ENCODE measurements at places on chromosomes 16 and 17. TPM values are rescaled to one million over a fixed set of nuclear protein-coding genes. Genes with fewer than 3 reads are reported as not detected.

DNA sequence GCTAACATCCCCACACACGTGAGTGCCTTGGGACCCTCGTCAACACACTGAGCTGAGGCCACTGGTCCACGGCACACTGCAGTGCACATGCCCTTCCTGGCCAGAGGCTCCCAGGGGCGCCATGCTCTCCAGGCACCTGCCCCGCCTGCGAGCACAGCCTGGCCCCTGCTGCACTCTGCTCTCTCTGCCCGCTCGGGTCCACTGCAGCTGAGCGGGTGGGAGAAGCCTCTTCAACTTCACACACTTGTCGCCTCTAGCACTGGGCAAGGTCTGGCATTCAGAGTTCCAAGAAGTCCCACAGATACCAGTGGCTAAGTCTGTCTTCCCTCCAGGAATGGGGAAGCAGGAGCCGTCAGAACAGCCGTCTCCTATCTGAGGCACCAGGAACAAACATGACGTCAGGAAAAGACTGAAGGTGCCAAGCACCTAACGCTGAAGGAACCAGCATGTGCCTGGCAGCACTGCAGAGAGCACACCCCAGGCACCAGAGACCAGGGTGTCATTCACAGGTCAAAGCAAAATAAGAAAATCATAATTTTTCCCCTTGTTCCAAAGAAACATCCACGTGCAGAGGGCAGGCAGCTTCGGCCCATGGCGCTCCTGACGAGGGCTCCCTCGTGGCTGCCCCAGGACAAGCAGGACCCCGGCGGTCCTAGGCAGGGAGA lies 82.9 kb downstream of the ZNF778 start:
- H3K27me3 ChIP-seq = no peaks in the 10 kb centered on the region
- peaks cover 10% of the 10 kb centered on the region for H3K36me3 ChIP-seq
- no peak for DNase-seq
- H3K4me3 ChIP-seq = no peak overlapping the region

DNA sequence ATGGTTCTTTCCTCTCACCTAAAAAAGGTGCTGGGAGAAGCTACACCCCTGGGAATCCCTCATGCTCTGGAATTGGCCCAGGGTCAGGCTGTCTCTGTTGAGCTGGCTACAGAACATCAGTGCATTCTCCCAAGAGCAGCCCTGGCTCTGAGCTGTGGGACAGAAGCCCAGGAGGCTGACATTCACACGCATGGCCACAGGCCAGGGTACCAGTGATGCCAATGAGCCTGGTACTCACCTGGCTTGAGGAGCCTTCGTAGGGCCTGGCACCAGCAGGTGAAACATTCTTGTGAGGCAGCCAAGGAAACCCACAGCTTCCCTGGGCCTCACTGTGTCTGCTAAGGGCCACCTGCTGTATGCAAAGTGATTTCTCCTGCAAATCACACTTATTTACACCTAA lies 121.7 kb upstream of the CCL2 start:
- DNase-seq = no peak
- H3K4me3 ChIP-seq = no peak overlapping the region
- no peaks in the 10 kb centered on the region for H3K4me1 ChIP-seq
- peaks cover 59% of the 10 kb centered on the region for H3K27me3 ChIP-seq
- H3K36me3 ChIP-seq = no peaks in the 10 kb centered on the region

DNA sequence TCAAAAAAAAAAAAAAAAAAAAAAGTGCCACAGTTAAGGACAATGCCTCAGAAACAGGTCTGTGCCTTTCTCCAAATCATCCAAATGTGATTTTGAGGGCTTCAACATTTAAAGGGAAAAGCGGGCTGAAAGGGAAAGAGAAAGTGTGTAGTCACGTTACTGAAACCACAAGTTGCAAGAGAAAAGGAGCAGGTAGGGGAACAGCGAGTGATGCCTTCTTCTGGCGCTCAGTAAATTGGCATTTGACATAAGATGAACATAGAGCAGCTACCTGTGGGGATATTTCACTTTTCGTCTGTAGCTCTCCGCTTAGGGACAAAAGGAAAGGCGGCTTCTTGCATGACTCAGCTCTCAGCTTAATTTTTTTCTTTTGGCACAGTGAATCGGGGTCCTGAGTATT lies 11.1 kb downstream of the CMTM2 start:
- peak overlapping the region; percentile 70 for H3K27ac ChIP-seq
- H3K4me3 ChIP-seq = peak overlapping the region; percentile 91
- no peaks in the 10 kb centered on the region for H3K36me3 ChIP-seq
- H3K4me1 ChIP-seq = peaks cover 29% of the 10 kb centered on the region
- H3K27me3 ChIP-seq = no peaks in the 10 kb centered on the region

GRCh38 chr17:2977157-2977556 lies 86.2 kb downstream of the OR1D5 start:
- peaks cover 8% of the 10 kb centered on the region for H3K36me3 ChIP-seq
- H3K4me1 ChIP-seq = peaks cover 9% of the 10 kb centered on the region
- H3K27ac ChIP-seq = no peak overlapping the region
- H3K27me3 ChIP-seq = no peaks in the 10 kb centered on the region
- no peak for DNase-seq

DNA sequence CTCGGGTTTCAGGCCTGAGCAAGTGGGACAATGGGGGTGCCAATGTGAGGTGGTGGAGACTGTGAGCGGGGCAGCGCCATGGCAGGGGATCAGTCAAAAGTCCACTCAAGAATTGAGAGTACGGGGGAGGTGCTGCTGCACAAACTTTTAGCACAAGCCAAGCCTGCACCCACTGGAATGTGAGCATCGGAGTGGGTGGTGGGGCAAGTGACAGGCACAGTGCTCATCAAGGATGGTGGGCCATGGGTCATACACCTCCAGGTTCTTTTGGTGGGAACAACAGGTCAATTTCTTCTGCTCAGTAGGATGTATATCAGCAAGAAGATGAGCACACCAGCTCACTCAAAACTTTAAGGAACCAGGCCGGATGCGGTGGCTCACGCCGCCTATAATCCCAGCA lies 32.4 kb upstream of the PEMT start:
- no peak for DNase-seq
- H3K36me3 ChIP-seq = no peaks in the 10 kb centered on the region
- peaks cover 6% of the 10 kb centered on the region for H3K4me1 ChIP-seq
- H3K4me3 ChIP-seq = no peak overlapping the region
- no peak overlapping the region for H3K27ac ChIP-seq
- H3K27me3 ChIP-seq = peaks cover 5% of the 10 kb centered on the region

GRCh38 chr17:5661491-5662125 lies 77.3 kb upstream of the NLRP1 start:
- DNase-seq = no peak
- H3K36me3 ChIP-seq = no peaks in the 10 kb centered on the region
- peaks cover 31% of the 10 kb centered on the region for H3K27me3 ChIP-seq
- no peak overlapping the region for H3K4me3 ChIP-seq

DNA sequence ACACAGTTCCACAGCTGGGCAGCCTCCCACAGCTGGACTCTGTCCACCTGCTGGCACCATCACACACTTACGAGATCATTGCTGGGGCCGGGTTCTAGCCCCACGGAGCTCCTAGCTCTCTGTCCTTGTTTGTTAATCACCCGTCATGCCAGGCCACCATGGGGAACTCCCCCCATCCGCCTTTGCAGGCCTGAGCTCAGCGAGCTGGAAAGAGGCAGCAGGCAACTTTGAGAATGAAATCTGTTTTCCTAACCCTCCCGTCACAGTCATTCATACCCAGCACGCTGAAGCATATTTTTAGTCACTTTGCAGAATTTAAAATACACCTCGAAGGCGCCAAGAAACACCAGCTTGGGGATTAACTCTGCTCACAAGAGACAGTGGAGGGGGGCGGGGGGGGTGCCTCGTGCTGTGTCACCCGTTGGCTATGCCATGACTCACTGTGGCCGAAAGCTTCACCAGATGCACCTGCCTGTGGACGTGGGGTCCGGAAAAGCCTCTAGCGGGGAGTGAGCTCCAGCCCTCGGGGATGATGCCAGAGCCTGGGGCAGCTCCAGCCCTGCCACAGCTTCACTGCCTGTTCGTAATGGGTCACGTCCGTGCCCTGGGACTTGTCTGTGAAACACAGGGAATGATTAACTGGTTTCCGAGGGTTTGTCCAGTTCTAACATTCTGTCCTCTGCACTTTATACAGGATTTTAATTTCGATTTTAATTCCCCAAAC lies 1.4 kb upstream of the SPNS2 start:
- no peak for DNase-seq
- H3K36me3 ChIP-seq = peaks cover 2% of the 10 kb centered on the region
- peaks cover 23% of the 10 kb centered on the region for H3K4me1 ChIP-seq

- H3K4me1 ChIP-seq = no peaks in the 10 kb centered on the region
- no peaks in the 10 kb centered on the region for H3K36me3 ChIP-seq
- no peak overlapping the region for H3K27ac ChIP-seq
- no peak for DNase-seq
- H3K4me3 ChIP-seq = no peak overlapping the region
Measured at GRCh38 chr16:85194307-85195270, 82.3 kb upstream of the CIBAR2 start.

DNA sequence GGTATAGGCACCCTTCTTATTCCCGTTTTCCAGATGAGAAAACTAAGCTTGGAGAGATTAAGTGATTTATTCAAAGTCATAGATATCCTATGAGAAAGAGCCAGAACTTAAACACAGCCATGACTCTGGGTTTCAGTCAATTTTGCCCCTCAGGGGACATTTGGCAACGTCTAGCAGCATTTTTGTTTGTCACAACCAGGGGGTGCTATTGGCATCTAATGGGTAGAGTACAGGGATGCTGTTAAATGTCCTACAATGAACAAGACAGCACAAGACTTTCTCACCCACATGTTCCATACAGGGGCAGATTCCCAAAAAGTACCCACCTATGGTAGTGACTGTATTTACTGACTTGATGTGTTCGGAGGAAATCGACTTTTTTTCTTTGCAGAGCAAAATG lies 4.8 kb upstream of the SHISA9 start:
- H3K27me3 ChIP-seq = peaks cover 61% of the 10 kb centered on the region
- H3K4me1 ChIP-seq = peaks cover 2% of the 10 kb centered on the region
- no peak overlapping the region for H3K4me3 ChIP-seq
- DNase-seq = no peak
- no peak overlapping the region for H3K27ac ChIP-seq

NTN3 gene
- total RNA-seq = not detected
